ENCODE measurements at places on chromosomes 7 and 10.

DNA sequence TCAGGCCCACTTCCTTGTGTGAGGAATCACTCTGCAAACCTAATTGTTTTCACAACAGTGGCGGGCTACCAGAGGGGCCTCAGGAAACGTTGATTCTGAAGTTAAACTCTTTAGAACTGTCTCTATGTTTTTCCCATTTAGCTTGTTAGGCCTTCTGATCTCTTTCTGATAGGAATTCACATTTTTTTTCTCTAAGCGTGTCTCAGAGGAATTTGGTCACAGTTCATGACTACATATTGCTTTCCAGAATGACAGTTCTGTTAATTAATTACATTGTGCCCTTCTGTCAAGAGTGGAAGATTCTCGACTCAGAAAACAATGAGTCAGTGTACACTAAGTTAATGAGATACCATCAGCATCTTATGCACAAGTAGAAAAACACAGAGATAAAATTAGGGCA is 469.2 kb upstream of the C7orf33 start:
- no peak for DNase-seq

DNA sequence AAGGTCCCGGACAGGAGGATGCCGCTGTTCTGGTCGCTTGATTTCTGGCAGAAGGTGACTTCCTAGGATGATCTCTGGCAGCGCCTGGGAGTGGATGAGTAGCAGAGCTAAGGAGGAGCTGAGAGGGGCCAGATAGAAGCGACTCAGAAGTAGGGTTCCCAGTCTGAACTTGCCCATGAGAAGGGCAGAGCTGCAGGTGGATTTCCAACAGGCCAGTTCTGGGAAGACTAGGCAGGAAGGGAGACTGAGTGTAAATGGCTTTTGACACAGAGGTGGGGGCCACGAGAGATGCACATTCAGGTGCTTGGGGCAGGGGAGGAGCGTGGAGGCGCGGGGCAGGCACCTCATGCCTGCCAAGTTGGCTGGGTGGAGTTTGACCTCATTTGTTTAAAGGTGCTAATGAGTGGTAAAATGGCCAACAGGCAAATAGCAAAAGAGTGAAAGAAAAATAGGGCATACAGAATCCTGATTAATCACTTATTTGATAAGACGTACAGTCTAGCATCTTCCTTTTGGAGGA is 58.8 kb downstream of the SHH start:
- no peak for DNase-seq

GRCh38 chr7:128852537-128853254 is 10.0 kb upstream of the ATP6V1F start:
- no peak for DNase-seq

DNA sequence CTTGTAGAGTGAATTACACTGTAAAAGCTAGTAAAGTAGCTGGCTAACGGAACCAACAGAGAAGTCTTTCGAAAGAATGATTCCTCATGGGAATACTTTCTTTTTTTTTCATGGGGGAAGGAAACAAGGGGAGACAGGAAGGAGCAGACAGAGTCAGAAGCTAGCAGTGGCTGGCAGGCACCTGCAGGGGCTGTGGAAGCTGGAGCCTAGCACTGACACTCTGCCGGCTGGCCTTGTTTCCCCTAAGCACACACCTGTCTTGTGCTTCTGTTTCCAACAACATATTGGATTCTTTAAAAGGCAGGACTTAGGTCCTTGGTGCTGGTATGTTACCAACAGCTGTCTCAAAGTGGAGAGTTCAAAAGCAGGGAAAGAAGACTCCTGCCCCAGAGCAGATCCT is 24.7 kb downstream of the NOD1 start:
- no peak for DNase-seq

GRCh38 chr7:105980645-105981396 is 17.8 kb downstream of the CDHR3 start:
- DNase-seq, result no peak

GRCh38 chr10:109178591-109178990 is 744.7 kb downstream of the XPNPEP1 start:
- DNase-seq, result no peak

DNA sequence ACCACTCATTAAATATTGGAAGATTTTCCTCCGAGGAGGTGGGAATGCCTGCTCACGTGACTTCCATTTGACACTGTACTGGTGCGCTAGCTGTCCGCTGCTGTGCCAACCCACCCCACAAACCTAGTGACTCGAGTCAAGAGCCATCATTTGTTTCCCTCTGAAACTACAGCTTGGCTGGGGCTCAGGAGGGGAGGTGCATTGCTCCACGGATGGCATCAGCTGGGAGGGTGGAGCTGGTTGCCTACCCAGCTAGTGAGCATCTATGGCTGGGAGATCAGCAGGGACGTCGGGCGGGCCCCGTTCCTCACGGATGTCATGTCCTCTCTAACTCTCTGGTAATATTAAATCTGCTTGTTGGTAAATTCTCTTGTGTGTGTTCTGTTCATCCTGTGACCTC is 9.5 kb upstream of the FOXL3 start:
- DNase-seq, result no peak

GRCh38 chr7:57423768-57424167 is 26.2 kb upstream of the ZNF716 start:
- DNase-seq, result no peak

GRCh38 chr7:117704063-117704462 is 169.2 kb downstream of the CTTNBP2 start:
- no peak for DNase-seq

DNA sequence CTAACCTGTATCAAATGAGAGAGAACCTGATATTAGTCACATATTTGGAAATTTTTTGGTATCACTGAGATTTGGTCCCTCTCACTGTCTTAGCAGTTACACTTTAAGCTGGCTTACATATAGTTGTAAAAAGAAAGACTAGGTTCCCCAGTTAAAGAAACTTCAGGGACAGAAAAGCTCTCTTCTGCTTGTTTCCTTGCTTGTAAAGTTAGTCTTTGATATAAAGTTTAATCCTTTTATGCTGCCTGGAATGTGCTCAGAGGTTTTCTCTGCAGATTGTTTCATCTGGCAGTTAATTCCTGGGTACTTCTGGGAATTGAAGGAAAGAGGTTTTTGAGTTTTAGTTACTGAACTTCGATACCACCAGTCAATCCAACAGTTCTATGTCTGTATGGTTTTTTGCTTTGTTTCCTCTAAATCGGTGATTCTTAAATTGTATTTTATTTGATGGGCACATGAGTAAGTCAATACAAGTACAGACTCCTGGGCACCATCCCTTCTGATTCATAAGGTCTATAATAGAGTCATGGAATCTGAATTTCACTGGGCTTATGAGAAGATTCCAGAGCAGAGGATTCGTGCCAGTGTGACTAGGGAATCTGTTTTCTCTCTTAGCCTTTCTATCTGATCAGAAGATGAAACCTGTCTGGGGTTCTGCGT is 1080.9 kb upstream of the C7orf33 start:
- DNase-seq, result no peak

DNA sequence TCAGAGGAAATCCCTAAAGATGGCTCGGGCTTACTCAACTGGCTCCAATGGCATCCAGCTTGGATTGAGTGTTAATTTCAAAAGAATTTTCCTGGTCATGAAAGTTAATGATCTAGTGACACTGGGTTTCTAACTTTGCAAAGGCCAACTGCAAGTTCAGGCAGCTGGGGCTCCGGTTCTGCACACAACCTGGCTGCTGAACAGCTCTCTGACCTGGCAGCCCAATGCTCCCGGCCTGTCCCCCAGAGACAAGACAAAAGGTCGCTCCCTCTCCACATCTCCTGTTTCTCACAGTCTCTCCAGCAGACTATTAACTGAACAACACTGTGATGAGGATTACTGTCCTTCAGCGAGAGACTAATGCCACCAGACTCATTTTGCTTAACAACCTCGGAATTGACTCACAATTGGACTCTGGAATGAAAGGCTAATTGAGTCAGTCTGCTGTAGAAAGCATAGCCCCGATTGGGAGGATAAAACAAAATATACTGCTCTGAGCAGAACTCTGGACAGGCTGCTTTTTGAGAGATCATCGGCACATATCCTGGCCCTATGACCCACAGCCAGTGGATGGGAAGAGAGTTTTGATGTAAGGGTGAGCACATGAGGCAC is 174.5 kb downstream of the GFRA1 start:
- no peak for DNase-seq

DNA sequence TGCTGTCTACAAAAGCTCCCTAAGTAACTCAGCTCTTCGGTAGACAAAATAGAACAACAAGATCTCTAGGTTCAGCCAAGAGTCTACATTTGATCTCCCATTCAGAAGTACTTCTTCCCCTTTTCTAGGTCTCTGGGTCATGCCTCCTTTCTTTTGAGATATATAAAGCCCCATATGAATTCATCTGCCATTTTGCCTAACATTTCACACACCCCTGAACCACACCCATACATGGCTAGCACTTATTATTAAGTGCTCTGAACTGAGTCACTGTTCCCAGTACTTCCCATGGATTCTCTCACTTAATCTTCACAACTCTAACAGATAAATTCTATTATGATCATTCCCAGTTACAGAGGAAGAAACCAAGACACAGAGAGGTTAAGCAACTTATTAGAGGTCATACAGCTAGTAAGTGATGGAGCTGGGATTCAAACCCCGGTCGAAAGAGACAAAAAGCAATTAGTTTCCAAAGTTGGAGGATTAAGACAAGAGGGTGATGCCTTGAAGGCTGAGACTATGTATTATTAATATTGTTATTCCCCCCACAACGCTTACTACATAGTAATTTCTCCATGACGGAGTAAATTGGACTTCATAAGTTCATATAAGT is 17.3 kb downstream of the MYOF start:
- DNase-seq, result no peak

- DNase-seq, result no peak
These were observed 570.8 kb upstream of the MGMT start for GRCh38 chr10:128896116-128896795.

- no peak for DNase-seq
These were observed 7.0 kb downstream of the HHEX start for GRCh38 chr10:92696606-92697383.

DNA sequence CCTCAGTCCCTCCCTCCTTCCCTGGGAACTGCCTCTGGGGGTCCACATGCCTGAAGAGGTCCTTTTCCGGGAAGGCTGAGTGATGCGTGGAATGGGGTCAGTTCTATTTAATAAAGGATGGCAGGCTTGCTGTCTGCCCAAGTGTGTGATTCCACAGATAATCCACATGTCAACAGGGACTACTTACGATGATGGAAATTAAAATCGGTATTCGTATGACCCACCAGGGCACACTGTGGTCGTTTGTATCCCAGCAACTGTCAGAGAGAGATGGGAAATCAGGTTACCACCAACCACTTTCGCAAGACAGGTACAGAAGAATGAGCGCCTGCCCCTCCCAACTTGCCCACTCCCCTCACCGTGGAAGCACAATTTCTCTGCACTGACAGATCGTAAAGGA is 110.3 kb downstream of the VIPR2 start:
- no peak for DNase-seq

GRCh38 chr7:19001854-19002253 is 115.6 kb downstream of the TWIST1 start:
- no peak for DNase-seq

DNA sequence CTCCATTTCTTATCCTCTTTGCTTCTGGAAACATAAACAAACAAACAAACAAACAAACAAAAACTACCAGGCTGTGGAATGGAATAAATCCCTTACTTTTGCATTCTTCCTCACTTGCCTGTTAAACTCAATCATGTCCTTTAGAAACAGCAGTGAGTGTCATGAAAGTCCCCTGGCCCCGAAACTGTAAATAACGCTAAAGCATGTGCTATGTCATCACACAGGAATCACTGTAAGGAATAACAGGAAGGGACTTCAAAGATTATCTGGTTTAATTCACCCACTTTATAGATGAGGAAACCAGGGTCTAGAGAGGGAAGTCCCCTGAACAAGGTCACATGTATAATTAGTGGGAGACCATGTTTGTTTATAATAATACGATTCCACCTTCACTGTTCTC is 159.4 kb upstream of the MEOX2 start:
- DNase-seq, result no peak

DNA sequence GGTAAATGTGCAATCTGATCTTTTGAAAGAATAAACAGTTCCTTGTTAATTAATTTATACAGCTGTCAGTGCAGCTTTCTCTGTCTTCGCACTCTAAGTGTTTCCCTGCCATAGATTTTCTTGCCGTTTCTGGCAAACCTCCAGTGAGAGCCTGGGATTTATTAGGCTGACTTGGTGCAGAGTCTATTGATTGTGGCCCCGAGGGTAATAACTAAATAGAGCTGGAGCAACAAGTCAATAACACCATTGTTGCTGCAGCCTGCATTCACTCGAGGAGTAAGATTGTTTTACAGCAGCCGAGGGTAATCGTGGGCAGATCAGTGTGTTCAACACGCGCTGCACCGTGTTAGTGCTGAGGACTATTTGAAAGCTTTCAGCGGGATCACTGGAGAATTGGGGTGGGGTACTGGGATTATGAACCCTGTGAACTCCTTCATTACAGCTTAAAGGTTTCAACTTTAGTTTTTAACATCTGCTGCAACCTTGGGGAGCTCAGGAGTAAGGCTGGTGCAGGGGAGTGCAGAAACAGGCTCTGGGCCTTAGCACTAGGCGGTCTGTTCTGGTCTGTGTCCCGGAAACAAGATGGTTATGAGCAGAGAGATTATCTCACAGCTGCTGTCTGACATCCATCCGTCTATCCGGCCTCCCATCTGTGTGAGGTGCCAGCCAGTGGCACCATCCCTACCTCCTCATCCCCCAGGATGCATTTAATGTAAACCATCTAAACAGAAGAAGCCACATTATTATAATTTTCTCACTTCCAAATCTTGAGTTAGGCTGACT is 174.0 kb upstream of the TCF7L2 start:
- no peak for DNase-seq

DNA sequence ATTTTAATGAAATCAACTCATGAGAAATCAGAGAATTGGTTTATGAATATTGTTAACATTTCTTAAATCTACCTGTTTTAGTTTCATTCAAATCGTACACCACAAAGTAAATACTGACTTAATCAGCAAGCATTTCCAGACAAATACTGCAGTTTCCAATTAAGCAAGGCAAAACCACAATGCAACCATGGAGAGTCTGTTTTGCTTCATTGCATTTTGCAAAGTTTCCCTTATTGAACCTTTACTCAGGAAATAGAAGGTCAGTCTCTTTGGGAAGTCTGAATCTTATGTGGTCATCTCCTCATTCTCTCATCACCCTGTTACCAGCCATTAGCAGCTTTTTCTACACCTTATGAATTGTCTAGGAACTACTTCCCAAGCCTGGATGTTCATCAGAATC is 400.5 kb downstream of the IPMK start:
- DNase-seq, result no peak

GRCh38 chr10:14146501-14146900 is 184.2 kb downstream of the FRMD4A start:
- DNase-seq, result no peak

DNA sequence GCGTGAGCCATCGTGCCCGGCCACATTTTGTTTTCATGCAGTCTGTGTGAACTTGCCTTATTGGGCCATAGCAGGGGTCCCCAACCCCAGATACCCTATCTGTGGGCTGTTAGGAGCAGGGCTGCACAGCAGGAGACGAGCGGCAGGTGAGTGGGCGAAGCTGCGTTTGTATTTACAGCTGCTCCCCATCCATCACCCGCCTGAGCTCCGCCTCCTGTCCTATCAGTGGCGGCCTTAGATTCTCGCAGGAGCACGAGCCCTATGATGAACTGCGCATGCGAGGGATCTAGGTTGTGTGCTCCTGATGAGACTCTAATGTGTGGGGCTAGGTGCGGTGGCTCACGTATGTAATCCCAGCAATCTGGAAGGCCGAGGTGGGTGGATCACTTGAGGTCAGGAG is 293.9 kb downstream of the CAMK1D start:
- no peak for DNase-seq
